ENCODE measurements at places on chromosomes 1 and 21.

DNA sequence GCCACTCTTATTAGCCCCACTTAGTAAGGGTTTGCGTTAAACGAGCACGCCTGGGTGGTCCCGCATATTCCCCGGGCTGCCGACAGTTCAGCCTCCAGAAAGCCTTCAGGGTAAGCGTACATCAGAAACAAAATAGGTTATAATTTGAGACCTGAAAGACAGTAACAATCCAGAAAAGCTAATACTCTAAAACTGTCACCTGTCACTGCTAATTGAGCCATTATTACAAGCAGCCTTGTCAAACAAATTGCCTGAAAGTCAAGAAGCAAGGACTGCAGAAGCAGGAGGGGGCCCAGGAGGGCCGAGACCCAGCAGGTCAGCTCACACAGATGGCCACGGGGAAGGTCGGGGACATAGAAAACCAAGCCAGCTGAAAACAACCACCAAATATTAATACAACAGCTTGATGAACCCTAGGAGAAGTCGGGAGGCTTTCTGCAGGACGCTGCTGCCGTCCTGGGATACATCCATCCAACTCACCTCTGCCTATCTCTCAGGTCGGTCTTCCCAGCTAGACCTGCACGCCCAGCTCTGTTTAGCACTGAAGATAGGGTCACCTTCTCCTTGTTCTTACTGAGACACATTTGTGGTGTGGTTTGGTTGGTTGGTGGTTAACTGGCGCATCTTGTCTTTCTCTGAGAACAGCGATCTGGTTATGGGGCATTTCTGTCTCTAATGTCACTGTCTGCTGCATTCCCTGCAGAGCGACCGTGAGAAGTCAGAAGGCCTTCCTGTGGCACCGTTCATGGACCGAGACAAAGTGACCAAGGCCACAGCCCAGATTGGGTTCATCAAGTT is 110.8 kb downstream of the WDR4 start:
- no peak for DNase-seq

GRCh38 chr21:21813289-21813688 is 815.1 kb downstream of the NCAM2 start:
- DNase-seq: no peak

GRCh38 chr1:67085326-67085725 is 31.4 kb upstream of the SLC35D1 start:
- DNase-seq: no peak

GRCh38 chr1:53919675-53920066 is 25.7 kb downstream of the DIO1 start:
- DNase-seq: no peak

DNA sequence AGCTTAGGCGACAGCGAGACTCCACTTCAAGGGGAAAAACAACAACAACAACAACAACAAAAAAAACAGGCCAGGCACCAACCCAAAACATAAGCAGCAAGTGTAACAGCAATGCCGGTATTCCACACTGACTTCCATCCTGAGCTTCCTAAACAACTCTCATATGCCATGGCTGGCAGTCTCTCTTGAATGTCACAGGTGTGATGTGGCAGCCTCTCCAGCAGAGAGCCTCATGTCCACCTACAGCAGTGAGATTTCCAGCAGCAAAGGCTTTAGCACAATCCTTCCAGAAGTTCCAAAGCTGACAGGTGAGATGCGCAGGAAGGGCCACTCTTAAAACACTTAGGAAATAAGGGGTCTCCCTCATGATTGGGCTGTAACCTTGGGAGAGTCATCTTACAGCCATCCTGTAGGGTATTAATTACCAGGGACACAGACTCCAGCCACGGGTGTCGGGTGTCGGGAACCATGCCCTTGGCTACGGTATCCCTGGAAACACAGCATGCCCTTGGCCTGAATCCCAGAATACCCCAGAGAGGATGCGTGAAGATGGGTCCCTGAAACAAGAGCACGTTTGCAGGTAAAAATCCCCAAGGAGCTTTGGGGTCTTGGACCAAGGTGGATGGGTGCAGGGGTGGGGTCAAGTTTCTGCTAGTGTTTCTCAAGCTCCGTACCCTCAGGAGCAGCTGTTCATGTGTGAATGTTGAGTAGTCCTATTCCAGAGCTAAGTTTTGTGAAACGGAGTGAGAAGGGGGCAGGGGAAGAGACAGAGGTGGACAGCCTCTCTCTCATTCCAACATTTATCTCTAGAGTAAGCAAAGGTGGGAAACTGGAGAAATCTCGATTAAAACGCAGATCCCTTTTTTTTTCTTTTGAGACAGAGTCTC is 31.4 kb downstream of the CLSTN1 start:
- no peak for DNase-seq

GRCh38 chr1:10444795-10445397 is 4.9 kb upstream of the CORT start:
- no peak for DNase-seq

- DNase-seq: no peak
Observed at GRCh38 chr1:169031566-169032224, 74.8 kb upstream of the ATP1B1 start.

- DNase-seq: no peak
Observed at GRCh38 chr1:88311265-88311664, 372.8 kb upstream of the PKN2 start.

GRCh38 chr1:109796484-109797302 is 33.0 kb upstream of the EPS8L3 start:
- DNase-seq: no peak

GRCh38 chr21:44255511-44255981 is 6.2 kb downstream of the DNMT3L start:
- no peak for DNase-seq

GRCh38 chr1:205454903-205455335 is 926 bp downstream of the BLACAT1 start:
- DNase-seq: no peak

DNA sequence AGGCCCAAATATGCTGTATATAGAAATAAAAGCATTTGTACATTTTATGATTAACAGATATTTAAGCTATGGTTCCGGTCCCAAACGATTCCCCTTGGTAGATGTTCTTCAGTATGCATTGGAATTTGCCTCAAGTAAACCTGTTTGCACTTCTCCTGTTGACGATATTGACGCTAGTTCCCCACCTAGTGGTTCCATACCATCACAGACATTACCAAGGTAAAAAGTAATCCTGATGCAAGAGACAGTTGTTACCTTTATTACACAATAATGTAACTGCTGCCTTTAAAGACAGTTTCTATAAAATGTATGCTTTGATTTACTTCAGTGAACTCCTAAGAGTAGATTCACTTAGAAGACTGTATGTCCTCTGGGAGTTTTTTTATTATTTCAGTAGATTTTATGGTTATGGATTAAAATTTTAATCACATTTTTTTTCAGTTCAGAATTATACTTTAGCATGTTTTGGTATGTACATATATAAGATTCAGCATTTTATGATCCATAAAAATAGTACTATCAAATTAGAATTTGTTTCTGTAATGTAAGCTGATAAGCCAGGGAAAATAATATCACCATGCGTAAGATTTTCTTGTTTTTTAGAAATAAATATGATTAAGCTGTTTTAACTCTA is 96.5 kb downstream of the USP25 start:
- no peak for DNase-seq

DNA sequence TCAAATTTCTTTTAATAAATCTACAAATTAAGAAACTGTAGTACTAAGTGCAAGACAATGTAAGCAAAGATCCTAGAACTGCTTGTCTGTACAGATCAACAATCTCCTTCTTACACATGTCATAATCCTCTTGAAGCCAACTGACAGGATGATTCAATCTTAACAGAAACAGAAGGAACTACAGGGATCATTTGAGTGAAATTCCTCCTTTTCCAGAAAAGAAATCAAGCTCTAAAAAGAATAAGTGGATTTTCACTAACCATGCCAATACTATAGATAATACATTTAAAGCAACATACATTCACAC is 53.2 kb downstream of the RAB3GAP2 start:
- no peak for DNase-seq

DNA sequence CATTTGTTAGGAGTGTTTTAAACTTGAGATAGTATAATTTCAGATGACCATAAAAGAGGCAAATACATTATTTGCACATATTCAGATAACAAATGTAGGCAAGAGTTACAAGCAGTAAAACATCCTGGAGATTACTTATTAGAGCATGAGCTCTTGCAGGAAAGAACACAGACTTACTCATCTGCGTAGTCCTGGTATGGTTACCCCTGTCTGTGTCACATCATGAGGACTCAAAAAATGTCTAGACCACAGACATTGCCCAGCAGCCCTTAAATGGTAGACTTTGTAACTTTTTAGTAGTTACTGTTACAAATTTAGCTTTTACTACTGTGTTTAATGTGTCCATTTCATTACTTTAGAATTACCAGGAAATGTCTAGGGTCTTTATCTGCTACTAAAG is 12.8 kb downstream of the CACHD1 start:
- no peak for DNase-seq

DNA sequence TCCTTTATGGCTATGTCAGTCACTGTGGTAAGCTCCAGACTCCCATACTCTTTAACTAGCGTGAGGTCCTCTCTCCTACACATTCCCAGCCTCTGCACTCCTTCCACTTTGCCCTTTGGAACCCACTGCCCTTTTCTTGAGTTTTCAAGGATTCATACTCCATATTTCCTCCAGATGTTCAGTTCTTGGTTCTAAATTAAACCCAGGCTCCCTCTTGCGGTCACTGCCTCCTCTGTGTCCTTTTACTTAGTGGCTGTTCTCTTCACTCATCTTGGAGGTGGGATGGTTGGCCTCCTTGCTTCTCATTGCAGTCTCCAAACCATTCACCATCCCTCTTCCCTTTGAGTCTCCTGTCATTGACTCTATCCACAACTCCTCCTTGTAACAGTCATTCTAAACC is 208.1 kb downstream of the TGFB2 start:
- no peak for DNase-seq

- no peak for DNase-seq
Observed at GRCh38 chr21:29649406-29649814, 290.4 kb downstream of the GRIK1 start.

DNA sequence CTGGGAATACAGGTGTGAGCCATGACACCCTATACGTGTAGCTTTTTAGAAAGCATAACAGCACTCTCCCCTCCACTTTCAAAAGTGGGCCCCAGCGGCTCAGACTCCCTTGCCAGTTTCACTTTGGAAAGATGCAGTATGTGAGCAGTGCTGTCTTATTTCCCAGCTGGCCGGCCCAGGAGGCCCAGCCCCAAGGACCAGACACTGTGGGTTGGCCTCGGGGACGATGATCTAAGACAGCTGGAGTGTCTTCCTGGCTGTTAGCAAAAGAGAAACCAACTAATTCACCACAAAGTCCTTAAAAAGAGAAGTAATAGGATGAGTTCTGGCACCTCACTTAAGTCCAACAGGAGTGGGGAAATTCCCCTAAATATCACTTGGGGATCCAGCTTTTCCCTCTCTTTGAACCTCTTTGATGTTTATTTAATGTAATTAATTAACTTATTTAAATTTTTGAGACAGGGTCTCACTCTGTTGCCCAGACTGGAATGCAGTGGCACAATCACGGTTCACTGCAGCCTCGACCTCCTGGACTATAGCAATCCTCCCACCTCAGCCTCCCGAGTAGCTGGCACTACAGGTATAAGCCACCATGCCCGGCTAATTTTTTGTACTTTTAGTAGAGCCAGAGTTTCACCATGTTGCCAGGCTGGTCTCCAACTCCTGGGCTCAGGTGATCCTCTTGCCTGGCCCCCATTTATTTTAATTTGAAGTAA is 17.6 kb upstream of the CLIC4 start:
- no peak for DNase-seq

DNA sequence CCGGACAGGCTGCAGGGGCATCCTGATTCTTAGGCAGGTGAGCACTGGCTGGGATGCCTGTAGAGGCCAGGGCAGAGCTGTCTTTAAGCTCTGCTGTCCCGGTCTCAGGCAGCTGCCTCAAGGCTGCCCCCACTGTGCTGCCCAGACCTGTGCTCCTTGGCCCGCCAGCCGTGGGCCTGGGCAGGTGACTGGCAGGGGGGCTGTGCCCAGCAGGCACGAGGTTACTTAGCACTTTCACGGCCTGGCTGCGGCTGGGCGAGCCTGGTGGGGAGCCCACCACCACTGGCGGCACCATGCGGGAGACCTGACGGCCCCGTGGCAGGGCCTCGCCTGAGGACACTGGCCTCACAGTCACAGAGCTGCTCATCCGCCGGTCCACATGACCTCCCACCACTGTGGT is 8.2 kb downstream of the CRYBG2 start:
- DNase-seq: no peak

GRCh38 chr21:42537106-42537742 is 23.6 kb downstream of the SLC37A1 start:
- DNase-seq: no peak

DNA sequence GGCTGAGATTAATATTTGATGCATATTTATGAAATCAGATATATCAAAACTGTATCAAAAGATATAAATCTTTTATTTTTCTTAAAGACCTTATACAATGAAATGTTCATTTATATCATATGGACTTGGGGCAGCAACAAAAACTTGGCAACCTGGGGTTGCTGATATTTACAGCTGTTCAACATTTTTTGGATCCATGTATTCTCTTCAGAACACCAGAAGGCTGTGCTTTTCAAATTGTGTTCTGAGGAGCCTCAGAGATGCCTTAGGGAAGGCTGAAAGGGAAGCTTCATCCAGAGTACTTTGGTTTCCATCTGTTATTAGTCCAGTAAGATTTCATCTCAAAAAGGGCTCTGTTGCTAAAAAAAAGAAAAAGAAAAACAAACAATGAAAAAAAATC is 94.8 kb downstream of the DISC1 start:
- no peak for DNase-seq
